Activated CD4-positive, alpha-beta T cell treated with anti-CD3 and anti-CD28 coated beads, Interleukin-2, amount 50 U/mL, for 48 hours (primary cell): ENCODE measurements at places on chromosomes 1 and 21.

GRCh38 chr1:100552031-100552430 lies 14.1 kb downstream of the GPR88 start:
- no peak for DNase-seq

GRCh38 chr21:20647607-20648006 lies 350.6 kb upstream of the NCAM2 start:
- DNase-seq, result no peak

DNA sequence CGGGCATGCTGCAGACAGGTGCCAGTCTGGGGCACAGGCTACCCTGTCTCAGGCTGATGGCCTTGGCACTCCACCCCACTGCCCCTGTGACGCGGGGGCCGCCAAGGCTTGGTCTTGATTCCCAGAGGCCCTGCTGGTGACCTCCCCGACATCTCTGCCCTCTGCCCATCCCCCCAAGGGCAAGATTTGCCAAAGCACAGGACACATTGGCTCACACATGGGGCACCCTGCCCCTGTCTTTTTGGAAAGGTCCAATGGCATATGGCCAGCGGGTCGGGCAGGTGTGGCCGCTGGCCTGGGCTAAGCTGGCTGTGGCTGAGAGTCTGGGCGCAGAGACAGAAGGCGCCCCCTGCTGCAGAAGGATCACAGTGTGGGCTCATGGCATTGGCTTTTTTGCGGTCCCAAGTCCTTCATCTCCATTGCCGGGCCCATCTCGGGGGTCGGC lies 4.6 kb downstream of the MIB2 start:
- no peak for DNase-seq

DNA sequence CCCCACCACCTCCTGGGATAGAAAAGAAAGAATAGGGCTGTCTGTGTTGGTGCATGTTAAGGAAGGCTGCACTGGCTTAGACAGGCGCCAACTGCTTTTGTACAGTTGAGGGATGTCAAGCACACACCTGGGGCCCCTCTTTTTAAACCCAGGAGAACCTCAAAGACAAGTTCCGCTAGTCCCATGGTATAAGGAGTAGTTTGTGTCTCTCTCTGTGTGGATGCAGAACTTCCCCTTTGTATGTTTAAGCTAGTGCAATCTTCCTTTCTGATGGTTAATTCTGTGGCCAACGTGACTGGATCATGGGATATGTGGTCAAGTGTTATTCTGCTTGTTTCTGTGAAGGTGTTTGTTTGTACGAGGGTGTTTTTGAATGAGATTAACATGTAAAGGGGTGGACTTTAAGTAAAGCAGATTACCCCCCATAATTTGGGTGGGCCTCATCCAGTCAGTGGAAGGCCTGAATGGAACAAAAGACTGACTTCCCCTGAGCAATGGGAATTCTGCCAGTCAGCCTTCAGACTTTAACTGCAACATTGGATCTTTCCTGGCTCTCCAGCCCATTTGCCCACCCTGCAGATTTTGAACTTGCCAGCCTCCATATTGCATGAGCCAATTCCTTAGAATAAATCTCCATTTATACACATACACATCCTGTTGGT lies 9.5 kb upstream of the DUSP10 start:
- no peak for DNase-seq

- no peak for DNase-seq
Measured at GRCh38 chr1:167746988-167747655, 25.3 kb downstream of the MPZL1 start.

DNA sequence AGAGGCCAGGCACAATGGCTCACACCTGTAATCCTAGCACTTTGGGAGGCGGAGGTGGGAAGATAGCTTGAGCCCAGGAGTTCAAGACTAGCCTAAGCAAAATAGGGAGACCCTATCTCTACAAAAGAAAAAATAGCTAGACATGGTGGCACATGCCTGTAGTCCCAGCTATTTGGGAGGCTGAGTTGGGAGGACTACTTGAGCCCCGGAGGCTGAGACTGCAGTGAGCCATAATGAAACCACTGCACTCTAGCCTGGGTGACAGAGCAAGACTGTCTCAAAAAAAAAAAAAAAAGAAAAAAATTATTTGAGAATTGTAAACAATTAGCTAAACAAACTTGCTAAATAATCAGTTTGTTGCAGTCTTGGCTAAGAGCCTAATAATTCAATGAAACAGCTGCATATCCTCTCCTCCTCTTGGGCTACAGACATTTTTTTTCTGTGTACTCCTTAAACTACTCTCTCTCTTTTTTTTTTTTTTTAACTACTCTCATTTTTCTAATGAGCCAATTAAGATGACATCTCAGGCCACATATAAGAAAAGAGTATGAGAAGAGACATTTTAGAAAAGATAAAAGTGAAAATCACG lies 10.5 kb upstream of the DNAJB4 start:
- no peak for DNase-seq

DNA sequence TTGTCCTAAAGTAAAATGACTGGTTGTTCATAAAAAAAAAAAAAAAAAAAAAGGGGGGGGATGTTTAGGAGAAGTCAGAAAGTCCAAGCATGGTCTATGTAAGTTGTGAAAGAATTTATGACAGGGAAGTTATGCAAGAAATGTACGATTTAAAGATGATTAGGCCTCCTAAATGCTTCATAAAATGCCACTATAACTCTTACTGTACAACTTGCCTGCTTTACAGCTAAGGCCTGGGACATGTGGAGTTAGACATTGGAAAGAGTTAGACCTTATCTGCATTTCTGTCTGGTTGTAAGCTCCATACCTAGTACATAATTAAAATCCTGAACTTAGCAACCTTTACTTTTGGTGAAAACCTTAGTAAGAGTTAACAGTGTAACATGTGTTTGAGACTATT lies 150.0 kb downstream of the TPR start:
- no peak for DNase-seq

GRCh38 chr1:1758059-1758621 lies 20.1 kb downstream of the NADK start:
- no peak for DNase-seq
